ENCODE measurements at places on chromosomes 11 and 22. TPM values are rescaled to one million over a fixed set of nuclear protein-coding genes. Genes with fewer than 3 reads are reported as not detected.
A peak's percentile ranks its signal among the peaks of the same experiment; 100 is the strongest.

The GTSE1 gene
- 0.36 TPM for total RNA-seq

The CRYBB3 gene
- total RNA-seq = not detected

The MPPED2 gene
- total RNA-seq = 12.8 TPM

The PHETA2 gene
- 13.8 TPM for total RNA-seq

The ZP1 gene
- not detected for total RNA-seq

DNA sequence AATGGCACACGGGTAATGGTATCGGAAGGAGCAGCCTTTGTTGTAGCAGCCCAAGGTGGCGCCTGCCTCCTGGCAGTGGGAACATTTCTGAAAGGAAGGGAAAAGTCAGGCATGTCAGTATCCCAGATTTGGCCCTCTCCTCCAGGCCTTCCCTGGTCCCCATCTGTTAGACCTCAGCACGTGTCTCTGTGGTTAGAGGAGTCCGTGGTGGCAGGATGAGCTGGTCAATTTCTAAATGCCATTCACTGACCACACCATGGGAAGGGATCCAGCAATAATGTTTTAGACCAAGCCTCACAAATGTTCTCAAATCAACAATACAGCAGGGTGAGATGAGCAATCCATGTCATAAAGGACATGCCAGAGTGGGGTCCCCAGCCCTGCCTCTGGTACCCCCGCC is 49.0 kb upstream of the CYP2D6 start:
- DNase-seq = no peak

GRCh38 chr11:63551889-63552266 is 11.3 kb downstream of the PLAAT2 start:
- peak; percentile 46 for DNase-seq

DNA sequence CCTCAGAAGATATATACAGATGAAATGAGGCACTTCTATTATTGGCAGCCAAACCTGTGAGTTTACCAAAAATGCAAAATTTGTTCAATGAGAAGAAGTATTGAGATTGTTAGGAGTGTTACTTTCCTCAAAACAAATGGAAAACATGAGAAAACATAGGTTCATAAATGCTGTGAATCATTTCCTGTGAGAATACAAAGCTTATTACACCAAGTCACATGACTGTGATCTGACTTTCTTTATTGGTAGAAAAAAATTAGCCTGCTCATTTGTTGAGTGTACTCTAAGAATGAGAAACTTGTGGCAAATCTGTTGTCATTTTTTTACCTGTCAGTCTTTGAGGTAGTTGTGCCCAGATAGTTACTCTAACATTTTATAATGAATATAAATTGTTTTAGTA is 215.1 kb downstream of the TMEM135 start:
- DNase-seq = no peak

DNA sequence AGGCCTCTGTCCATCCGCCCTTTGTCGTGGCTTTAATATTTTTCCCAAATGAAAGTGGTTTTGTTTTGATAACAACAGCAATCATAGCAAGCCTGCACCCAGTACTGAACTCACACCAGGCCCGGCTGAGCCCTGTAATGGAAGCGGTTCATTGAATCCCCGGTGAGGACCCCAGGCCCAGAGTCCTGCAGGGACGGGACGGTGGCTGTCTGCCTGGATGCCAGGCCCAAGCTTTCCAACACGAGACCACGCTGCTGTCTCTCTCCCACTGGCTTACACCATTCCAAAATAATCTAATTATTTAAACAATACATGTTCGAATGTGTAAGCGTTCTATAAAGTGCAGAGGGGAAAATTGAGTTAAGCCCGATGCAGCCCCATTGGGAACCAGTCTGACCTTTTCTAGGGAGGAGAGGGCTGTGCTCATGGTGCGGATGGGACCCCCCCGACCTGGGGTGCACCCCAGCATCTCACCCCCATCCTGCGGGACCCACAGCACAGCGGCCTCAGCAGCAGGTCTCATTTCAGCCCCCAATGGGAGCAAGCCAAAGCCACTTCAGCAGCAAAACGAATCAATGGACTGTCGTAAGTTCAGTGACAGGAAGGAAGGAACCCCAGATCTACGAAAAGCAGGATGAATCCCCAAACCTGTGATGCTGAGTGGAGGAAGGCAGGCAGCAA is 1046.9 kb downstream of the BRD1 start:
- peak; percentile 42 for DNase-seq

GRCh38 chr22:45638834-45639746 is 32.5 kb upstream of the ATXN10 start:
- DNase-seq = peak; percentile 81

DNA sequence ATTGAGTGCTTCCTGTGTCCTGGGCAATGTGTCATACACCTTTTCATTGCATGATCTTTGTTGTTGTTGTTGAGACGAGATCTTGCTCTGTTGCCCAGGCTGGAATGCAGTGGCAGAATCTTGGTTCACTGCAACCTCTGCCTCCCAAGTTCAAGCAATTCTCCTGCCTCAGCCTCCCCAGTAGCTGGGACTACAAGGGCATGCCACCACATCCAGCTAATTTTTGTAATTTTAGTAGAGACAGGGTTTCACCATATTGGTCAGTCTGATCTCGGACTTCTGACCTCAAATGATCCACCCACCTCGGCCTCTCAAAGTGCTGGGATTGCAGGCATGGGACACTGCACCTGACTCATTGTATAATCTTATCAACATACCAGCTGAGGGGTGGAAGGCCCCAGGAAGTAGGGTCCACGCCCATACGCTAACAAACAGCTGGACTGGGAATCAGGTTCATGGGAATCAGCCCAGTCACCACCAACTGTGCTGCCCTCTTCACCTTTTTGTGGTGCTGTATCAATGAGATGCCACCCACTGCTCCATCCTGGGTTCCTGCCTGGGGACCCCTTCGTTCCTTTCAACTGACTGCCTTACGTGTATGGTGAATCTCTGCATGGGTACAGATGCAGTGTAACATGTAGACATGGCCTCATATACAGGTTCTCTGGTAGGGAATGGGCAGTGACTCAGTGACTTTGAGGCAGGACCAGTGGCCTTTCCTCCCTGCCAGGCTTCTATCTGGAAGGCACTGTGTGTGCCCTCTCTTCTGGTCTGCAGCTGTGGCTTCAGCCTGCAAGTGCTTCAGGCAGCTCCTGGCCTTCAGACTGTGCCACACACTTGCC is 32.5 kb upstream of the YWHAH start:
- DNase-seq = no peak

DNA sequence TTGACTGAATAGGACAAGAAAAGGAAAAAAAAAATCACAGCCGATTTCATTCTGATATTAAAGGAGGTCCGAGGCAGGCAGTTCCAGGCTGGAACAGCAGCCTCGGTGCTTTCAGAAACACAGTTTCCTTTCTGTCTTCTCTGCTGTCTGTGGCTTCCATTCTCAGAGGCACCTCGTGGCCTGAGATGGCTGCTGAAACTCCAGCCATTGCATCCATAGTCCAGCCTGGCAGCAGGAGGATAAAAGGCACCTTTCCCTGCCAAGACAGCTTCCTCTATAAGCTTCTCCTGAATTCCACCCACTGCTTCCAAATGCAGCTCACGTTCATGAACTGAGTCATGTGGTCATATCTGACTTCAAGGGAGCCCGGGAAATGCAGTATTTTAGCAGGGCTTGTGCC is 390.5 kb downstream of the TBC1D22A start:
- no peak for DNase-seq

Data from sigmoid colon (tissue), 7 donors.